ENCODE measurements at places on chromosomes 12 and 14.

- peak; percentile 27 for DNase-seq
Observed at GRCh38 chr12:52151837-52152783, 39.7 kb downstream of the KRT80 start.

DNA sequence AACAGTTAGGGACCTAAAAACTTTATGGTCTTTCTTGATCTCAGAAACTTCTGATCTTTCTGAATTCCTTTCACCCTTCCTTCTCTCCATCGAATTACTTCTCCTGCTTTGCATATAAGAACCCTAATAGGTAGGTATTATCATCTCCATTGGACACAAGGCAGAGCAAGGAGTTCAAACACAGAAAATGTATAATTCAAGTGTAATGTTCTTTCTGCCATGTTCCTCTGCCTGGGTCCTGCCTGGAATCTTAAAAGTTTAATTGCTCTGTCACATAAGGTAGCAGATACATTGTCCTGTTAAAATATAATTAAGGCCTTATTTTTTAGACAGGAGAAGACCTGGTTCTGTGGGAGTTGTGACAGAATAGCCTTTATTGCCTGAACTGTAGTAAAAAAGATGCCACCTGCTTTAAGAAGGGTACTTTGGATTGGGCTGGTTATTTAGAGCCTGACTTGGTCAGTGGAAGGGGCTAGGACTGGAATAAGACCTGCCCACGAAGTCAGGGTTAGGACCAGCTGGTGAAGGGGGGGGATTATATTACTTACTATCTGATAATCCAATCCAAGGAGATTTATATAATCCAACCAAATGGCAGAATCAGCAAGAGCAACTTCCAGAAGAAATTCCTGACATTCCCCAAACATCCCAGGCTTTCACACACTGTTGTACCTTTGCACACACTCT lies 10.4 kb downstream of the G2E3 start:
- DNase-seq = no peak

- no peak for DNase-seq
Observed at GRCh38 chr12:17333287-17333686, 727.3 kb upstream of the LMO3 start.

DNA sequence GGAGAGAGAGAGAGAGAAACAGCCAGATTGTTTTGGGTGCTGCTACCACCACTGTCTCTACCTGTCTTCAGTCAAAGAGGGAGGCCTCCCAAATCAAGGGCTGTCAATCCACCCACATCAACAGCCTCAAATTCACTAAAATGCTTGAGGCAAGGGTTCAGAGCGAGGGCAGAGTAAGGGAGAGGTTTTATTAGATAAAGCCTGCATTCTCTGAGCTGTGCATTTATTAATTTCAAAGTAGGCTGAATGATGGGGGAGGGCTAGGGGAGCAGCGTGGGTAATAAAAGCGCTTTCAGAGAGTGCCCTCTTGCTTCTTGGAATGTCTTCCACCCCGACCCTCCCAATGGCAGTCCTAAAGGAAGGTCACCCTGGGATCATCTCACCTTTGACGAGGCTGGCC lies 636.5 kb upstream of the TBX3 start:
- DNase-seq = no peak

- no peak for DNase-seq
Observed at GRCh38 chr14:61559641-61560201, 135.6 kb upstream of the HIF1A start.

- DNase-seq = no peak
Observed at GRCh38 chr12:63990828-63991547, 146.5 kb downstream of the SRGAP1 start.

- DNase-seq = no peak
Observed at GRCh38 chr12:95738024-95738611, 52.4 kb downstream of the NTN4 start.

DNA sequence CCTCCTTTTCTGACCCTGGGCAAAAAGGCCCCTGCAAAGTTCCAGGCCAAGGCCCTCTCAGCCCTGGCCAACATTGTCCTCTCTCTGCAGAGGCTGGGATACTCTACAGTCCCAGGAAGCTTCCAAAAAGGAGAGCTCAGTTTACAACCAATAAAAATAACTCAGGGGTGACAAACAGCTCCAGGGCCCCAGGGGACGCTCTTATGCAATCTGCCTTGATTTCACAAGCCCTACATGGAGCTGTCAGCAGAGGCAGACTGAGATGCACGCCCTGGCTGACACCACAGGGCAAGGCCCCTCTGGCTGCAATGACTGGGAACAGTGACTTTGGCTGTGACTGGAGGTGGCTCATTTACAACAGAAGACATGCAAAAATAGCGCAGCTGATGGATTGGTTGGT lies 129.0 kb upstream of the MED13L start:
- no peak for DNase-seq

DNA sequence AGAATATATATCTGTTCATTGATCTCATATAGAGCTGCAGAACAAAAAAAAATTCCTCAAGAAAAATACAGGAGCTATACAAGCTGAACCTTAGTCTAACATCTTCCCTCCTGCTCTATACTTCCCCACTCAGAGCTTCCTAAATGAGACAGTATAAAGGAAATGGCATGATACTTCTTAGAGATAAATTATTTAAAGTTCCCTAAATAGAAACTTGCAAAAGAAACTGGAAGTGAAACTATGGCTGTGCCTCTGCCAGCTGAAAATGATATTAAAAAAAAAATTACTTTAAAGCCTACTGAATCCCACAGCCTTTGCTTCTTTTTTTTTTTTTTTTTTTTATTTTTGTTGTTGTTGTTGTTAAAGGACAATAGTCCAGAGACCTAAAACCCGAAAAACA lies 11.6 kb upstream of the NEK9 start:
- DNase-seq = no peak

- peak; percentile 85 for DNase-seq
Observed at GRCh38 chr12:76559400-76560085, at the start of gene OSBPL8. Gene OSBPL8, minus strand, starts transcription at chr12:76559771. Its CDS starts 72,220 bp downstream, at chr12:76487551.

GRCh38 chr14:74532246-74532645 lies 38.7 kb downstream of the ISCA2 start:
- no peak for DNase-seq

- no peak for DNase-seq
Observed at GRCh38 chr14:31770271-31770670, 209.1 kb downstream of the NUBPL start.

DNA sequence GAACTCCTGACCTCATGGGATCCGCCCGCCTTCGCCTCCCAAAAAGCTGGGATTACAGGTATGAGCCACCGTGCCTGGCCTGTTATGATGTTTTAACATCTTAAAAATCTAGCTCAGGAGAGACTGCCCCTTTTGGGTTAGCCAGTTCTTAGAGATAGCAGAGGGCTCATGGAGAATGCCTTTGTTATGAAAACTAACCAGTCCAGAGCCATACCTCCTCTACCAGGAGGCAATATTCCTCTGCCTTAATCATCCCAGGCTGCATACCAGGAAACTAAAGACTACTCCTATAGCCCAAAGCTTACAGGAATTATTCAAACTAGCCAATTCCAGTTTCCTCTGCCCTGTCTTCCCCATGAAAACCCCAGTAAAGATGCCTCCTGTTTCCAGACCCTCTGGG lies 96.0 kb upstream of the MDM1 start:
- DNase-seq = no peak

- DNase-seq = no peak
Observed at GRCh38 chr12:85804663-85805062, 31.5 kb downstream of the RASSF9 start.

GRCh38 chr12:105915997-105916759 lies 222.6 kb downstream of the NUAK1 start:
- DNase-seq = no peak

DNA sequence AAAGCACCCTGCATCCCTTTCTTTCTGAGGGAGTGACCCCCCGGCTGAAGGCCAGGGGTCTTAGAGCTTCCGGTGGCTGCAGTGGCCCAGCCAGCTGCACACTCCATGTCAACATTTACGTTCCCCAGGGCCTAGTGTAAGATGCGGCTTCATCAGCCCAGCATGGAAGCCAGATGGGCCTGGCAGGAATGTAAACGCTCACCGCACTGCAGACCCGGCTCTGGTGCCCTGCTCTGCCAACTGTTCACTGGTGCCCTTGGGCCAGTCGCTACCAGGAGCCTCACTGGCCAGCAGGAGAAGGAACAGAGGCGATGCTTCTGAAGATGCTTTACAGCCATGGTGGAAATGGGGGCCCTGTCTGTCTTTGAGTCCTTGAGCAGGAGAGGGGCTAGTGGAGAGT lies 8.6 kb upstream of the TMEM119 start:
- no peak for DNase-seq

DNA sequence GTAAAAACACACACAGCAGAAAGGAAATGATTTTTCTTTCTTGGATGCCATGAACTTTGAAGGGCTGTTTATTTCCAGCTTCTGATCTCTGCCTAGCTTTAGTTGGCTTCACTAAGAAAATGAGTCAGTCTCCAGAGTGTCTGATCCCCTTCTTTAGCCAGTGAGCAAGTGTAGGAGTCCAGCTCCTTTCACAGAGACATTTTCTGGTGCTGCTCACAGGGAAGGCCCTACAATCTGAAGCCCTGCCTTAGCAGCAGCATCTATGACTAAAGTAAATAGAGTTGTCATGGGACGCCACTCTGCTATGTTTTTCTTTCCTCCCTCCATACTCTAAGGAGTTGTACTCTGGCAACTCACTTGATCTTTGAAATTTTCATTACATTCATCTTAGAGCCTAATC lies 103.5 kb downstream of the RPAP3 start:
- no peak for DNase-seq

- no peak for DNase-seq
Observed at GRCh38 chr14:102965971-102966655, 43.6 kb downstream of the AMN start.

DNA sequence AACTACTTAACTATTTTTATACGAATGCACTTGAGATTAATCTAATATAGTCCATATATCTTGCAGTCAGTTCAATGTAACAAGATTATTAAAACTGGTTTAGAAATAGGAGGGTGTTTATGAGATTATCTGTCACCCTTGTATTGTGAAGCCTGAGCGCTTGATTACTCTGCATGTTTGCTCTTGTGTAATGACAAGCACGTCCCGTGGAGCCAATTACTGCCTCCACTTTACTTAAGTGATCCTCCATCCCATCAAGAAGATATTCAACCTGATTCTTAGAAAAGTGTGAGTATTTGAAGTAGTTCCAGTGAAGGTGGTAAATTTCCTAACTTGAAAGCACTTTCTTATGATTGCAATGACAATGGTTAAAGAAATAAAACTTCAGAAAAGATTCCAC lies 415.2 kb upstream of the GARIN6 start:
- DNase-seq = no peak

GRCh38 chr12:63995512-63995911 lies 151.0 kb downstream of the SRGAP1 start:
- no peak for DNase-seq

DNA sequence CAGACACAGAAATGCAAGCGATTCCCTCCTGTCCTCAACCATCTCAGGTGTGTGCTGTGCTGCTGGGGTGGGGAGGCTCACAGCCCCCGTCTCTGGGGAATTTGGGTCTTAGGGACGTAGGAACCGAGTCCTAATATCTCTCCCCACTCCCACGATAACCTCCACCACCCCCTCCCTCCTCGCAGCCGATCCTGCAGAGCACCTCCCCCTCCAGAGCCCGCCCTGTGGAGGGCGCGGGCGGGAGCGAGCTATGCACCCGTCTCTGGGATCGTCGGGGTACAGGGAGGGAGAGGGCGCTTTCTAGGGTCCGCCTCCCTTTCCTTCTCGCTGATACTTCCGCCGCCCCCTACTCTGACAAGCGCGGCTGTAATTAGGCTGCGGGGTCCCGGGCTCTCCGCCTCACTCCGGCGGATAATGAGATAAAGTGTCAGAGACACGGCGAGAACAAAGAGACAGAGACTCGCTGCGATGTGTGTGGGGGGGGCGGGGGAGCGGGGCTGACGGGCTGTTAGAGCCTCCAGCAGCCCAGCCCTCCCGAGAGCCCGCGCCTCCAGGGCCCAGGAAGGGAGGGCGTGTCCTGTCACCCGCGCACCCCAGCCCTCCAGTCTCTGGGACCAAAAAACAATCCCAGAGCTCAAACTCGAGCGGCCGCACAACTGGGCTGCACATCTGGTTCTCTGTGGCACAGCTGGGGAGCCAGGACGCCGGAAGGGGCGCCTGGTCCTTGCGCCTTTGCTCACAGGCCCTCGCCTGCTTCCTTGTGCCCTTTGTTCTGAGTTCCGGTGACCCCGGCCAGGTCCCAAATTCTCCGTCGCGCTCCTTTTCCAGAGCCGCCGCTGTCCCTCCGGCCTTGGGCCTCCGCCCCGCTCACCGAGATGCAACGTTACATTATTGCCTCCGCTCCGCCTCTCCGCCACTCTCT lies 8.7 kb downstream of the SHMT2 start:
- no peak for DNase-seq

GRCh38 chr14:27090716-27091115 lies 492.9 kb upstream of the NOVA1 start:
- no peak for DNase-seq

DNA sequence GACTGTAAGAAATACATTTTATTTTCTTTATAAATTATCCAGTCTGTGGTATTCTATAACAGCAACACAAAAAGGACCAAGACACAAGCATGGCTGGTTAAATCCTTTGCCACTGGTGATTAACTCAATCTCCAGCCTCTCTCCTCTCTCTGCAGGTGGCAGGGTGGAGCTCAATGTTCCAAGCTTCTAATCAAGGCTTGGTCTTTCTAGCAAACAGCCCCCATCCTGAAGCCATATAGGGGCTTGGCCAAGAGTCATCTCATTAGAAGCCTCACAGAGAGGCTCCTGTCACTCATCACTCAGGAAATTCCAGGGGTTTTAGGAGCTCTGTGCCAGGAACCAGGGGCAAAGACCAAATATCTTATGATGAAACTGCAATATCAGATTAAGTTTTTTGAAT lies 12.0 kb downstream of the C12orf75 start:
- no peak for DNase-seq

GRCh38 chr12:27332407-27332713 lies 276 bp upstream of the BMAL2 start:
- no peak for DNase-seq

DNA sequence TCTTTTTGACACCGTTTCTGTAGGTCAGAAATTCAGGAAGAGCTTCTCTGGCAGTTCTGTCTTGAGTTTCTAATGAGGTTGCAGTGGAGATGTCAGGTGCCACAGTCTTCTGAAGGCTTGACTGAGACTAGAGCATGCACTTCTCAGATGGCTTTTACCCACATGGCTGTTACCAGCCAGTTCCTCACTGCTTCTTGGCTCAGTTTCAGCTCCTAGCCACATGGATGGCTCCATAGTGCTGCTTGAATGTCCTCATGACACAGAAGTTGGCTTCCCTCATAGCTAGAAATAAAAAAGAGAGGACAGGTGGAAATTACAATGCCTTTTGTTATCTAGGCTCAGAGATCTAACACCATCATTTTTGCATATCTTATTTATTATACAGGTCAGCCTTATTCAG lies 38.1 kb upstream of the SLC2A13 start:
- DNase-seq = no peak

GRCh38 chr12:68630050-68630449 lies 19.4 kb downstream of the RAP1B start:
- DNase-seq = no peak

Data from CMK (cell line).